ENCODE measurements at places on chromosomes 2 and 18.

- no peak for DNase-seq
These were observed 41.4 kb upstream of the EHBP1 start for GRCh38 chr2:62663920-62664795.

- no peak for DNase-seq
These were observed 766.4 kb upstream of the ID2 start for GRCh38 chr2:7915302-7916091.

DNA sequence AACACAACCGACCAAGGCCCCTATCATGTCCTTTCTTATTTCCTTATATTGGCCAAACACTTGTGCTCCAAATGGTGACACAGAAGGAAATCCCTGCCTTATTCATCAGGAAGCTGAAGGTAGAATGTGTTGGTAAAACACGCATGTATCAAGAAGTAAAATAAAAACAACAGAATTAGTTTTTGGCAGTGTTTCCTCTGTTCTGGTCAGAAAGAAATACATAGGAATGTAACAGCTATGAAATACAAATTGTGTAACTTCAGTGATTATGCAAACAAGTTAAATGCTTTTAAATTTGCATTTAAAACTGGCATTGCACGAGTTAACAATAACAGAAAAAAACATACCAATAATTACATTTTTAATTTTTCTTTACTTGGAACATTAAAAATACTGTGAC, 19.3 kb downstream of the ST6GAL2 start:
- no peak for DNase-seq

DNA sequence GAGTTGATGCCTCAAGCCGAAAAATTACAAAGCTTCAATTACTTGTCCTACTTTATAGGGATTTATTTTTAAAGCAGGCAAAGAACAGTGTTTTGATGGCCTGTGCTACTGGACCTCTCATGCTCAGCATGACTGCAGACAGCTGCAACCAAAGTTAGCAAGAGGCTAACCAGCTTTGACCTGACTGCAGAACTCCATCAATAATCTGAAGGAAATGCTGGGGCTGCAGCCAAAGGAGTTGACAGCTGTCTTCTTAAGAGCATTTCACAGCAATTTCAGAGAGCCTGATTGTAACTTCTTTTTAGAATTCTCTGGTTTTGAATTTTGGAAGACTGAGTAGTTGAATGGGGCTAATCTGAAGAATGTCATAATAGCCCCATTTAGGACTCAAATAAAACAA, 46.5 kb upstream of the SESTD1 start:
- DNase-seq, result no peak

GRCh38 chr2:102258025-102258385, 53.4 kb upstream of the IL1RL1 start:
- DNase-seq, result no peak

DNA sequence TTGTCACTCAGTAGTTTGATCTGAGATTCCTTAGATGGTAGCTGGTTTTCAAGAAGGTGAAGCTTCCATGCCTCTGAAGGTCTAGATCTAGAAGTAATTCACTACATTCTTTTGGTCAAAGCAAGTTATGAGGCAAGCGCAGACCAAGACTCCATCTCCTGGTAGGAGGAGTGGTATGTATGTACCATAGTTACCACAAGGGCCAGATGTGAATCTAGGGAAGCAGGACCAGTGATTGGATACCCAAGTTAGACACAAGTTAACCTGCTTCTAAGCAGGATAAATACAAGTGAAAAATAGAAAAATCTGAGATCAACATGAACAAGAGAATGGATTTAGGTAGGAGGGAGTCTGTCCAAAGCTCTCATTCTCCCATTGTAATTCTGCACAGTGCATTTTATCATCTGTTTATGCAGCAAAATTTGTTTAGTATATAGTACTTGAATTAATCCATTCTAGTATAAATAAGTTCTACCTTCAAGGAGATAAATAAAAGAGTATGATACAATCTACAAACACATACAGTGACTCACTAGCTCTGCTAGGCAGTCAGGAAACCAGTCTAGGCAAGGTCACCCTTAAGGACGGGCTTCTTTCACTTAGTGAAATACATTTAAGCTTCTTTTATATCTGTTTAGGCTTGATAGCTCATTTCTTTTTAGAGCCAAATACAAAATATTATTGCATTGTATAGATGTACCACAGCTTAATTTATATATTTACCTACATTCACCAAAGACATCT, 14.2 kb upstream of the DOCK10 start:
- no peak for DNase-seq

DNA sequence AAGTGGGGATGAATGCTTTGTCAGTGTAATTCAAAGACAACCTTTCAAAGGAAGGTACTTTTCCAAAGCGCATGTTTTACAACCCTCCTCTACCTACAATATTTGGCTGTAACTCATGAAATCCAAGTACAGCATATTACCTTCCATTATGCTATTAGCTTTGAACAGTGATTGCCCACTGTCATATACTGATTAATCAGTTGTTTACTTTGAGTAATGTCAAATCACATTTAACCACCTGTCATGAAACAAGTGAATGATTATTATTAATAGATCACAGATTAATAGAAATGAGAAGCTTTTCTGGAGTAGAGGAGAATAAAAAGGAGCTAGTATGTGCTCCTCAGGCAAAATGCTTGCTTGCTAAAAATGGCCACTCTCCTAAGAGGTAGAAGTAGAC, 150.5 kb upstream of the SMAD7 start:
- no peak for DNase-seq

DNA sequence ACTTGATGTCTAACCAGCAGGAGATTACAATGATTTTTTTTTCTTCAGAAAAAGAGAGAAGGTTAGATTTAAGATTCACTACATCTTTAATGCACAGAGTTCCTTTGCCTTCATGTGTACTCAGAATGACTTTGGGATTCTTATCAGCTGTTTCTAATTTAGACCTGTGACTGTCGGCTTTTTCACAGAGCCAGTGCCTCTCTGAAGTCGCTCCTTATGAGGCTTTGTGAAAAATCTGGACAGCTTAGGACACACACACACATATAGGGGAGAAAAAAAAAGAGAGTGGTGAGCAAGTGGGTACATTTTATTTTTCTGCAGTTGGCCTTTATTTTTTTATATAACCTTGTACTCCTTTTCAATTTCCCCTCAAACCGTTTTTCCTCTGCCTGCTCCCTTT, 893.1 kb upstream of the CELF4 start:
- DNase-seq, result no peak

GRCh38 chr2:3128786-3129185, 248.8 kb downstream of the EIPR1 start:
- no peak for DNase-seq
